Myometrial cell (primary cell): ENCODE measurements at places on chromosomes 7 and 10. TPM values are rescaled to one million over a fixed set of nuclear protein-coding genes. Genes with fewer than 3 reads are reported as not detected.

Gene TYW1
- total RNA-seq = 13.5 and 21.6 TPM in 2 replicates

Gene ZNF239
- 2.0 and 5.1 TPM in 2 replicates for total RNA-seq

Gene ATG9B
- total RNA-seq = not detected in 2 replicates

Gene CLIP2
- total RNA-seq = 39.2 and 42.7 TPM in 2 replicates

Gene HOXA11
- 28.4 and 32.6 TPM in 2 replicates for total RNA-seq

Gene UBTD1
- total RNA-seq = 25.9 and 29.1 TPM in 2 replicates

Gene SEMA3C
- 388 and 438 TPM in 2 replicates for total RNA-seq

Gene PTF1A
- total RNA-seq = not detected in 2 replicates

Gene NEUROG3
- total RNA-seq = not detected in 2 replicates
